Activated T-cell treated with anti-CD3 and anti-CD28 coated beads, Interleukin-2, amount 50 U/mL, for 48 hours (primary cell): ENCODE measurements at places on chromosomes 12 and 14.

GRCh38 chr14:37172024-37172869 is at the start of gene SLC25A21:
Gene SLC25A21 (minus strand): TSS chr14:37172606.
- DNase-seq: peak; percentile 17

DNA sequence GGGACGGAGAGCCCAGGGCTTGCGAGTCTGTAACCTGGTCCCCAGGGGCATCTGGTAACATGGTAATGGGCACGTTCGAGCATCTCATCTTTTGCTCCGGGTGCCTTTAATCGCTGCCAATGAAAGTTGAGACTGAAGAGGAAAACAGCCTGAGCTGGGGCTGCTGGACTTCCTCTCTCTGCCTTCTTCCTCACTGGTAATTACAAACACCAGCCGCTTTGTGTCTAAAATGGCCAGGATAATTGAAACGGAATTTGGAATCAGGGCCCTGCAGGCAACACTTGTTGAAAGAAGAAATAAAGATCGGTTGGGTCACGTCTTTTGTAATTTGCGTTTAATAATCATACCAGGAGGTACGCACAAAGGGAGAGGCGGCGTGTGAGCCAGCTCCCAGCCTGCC is 51.5 kb upstream of the GPATCH2L start:
- DNase-seq: no peak

- no peak for DNase-seq
These were observed 764.5 kb downstream of the TMTC2 start for GRCh38 chr12:83451189-83451588.

- peak; percentile 97 for DNase-seq
These were observed at the start of gene USP15 for GRCh38 chr12:62259993-62260732. Gene USP15 (plus strand): TSS chr12:62260404. CDS start chr12:62260415, 11 bp downstream.

DNA sequence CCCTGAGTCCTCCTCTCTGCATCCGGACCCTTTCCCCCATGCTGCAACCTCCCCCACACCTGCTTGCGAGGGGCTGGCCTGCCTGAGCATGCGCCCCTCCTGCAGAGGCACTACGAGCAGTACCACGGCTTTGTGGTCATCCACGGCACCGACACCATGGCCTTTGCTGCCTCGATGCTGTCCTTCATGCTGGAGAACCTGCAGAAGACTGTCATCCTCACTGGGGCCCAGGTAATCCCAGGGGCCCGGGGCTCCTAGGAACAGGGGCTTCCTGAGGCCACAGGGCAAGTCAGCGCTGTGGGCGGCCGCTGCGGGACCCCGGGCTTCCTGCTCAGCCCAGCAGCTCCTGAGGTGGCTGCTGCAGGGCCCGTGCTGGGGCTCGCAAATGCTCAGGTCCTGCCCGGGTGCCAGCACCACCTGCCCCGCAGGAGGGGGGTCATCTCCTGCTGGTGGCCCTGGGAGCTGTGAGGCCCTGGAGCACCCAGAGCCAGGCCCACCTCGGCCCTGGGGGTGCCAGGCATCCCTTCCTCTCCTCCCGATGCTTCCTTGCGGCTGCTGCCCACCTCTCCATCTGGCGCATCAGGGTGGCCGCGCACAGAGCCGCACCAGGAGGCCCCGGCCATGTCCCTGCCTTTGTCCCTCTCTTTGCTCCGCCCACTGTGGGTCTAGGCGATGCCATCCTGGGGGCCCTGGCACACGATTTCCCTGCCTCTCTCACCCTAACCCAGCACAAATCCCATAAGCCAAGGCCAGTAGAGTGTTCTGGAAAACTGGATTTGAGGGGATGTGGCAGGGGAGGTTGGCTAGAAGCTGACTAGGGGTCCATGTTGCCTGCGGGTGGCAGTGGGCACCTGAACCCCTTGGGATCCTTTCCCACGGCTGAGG is 10.2 kb downstream of the ASPG start:
- no peak for DNase-seq

GRCh38 chr12:49305762-49306510 is 11.0 kb downstream of the PRPH start:
- no peak for DNase-seq

- DNase-seq: no peak
These were observed 135.2 kb upstream of the PDE3A start for GRCh38 chr12:20232931-20233675.

DNA sequence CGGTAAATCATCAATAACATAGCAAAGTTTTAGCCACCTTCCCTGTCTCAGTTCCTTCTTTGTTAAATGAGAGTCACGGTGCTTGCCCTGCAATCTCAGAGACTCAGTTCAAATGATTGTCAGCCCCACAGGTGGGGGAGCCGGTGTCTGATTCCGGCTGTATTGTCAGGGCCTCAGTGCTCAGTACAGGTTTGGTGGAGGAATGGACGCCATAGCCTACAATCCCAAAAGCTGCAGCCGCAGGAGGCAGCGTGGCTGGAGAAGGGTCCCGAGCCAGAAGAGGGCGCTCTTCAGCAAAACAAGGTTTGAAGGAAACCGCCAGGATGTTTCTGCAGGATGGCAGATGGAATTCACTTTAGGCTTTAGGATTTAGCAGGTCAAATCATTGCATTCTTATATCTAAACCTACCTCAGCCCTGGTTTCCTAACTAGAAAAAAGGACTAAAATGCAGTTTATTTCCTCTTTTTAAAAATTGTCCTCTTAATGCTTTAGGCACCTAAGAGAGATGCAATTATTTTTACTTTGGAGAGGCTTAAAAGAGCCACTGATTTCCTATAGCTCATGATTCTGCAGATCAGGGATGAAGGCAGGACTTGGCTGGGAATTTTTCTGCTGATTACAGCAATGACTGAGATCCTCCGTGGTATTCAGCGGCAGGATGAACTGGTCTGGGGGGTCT is 29.2 kb downstream of the FOS start:
- peak; percentile 85 for DNase-seq

DNA sequence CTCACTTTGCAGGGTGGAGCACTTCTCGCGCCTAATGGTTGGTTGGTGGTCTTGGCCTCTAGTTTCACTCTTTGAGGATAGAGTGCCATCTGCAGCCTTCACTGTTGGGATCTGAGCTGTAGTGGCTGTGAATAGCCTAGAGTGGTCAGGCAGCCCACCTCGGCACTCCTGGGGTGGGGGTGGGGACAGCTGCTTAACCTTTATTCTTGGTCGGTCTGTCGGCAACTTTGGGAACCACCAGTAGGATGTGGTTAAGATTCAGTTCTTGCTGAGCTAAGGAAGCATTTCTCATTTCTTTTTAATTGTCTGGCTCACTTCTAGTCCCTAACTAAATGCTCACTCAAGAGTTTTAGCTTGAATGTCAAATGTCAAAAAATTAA is 21.1 kb downstream of the TMBIM6 start:
- peak; percentile 49 for DNase-seq

- DNase-seq: no peak
These were observed 256.9 kb downstream of the SYT1 start for GRCh38 chr12:79121486-79121885.

DNA sequence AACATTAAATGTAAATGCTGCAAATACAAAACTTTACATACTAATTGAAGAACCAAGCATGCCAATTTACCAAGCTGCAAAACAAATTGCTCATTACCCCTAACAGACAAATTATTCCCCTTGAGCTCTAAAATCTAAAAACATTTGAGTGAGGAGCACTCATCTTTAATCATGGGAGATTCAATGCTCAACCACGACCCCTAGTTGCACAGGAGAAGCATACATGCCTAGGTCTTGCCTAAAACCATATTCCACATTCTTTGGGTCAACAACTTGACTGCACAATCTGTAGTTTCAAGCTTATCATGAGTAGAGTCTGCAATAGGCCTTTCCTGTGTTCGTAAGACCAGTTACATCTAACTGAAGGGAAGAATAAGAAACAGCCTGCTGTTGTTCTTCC is 69.7 kb downstream of the MGAT4C start:
- DNase-seq: no peak

DNA sequence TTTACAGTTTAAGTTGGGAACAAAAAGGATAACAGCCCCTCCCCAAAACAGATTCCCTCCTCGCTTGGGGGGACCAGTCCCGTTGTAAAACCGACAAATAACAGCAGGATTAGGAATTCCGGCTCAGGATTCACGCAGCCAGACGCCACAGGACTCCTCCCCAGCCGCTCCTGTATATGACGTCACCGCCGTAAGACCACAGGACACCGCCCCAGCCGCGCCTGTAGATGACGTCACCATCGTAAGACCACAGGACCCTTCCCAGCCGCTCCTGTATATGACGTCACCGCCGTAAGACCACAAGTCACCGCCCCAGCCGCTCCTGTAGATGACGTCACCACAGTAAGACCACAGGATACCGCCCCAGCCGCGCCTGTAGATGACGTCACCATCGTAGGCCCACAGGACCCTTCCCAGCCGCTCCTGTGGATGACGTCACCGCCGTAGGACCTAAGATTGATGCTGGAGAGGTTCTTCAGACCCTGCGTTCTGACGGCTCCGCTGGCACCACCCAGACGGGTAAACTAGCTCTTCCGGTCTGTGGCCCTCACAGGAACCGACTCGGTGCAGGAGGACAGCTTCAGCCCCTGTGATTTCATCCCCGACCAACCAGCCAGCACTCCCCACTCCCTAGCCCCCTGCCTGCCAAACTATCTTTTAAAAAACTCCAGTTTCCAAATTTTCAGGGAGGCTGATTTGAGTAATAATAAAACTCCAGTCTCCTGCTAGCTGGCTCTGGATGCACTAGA is 43.9 kb upstream of the FBRSL1 start:
- DNase-seq: peak; percentile 77

DNA sequence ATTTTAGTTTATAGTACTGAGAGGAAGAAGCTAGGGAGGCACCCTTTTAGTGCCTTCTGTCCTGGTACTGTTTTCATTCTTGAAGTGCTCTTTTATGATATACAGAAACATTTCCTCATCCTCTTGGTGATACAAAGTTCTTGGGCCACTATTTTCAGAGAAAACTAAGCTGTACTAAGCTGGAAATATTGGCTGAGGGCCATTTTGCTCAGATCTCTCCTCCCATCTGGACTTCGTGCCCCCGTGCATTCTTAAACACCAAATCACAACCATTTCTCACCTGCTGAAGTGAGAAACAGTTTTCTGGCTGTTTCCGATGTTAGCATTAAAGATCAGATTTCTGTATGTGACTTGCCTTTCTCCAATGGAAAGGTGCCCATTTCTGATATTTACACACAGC is 158.9 kb downstream of the FBXL14 start:
- DNase-seq: no peak

GRCh38 chr12:12506496-12506890 is 56.2 kb downstream of the DUSP16 start:
- no peak for DNase-seq

DNA sequence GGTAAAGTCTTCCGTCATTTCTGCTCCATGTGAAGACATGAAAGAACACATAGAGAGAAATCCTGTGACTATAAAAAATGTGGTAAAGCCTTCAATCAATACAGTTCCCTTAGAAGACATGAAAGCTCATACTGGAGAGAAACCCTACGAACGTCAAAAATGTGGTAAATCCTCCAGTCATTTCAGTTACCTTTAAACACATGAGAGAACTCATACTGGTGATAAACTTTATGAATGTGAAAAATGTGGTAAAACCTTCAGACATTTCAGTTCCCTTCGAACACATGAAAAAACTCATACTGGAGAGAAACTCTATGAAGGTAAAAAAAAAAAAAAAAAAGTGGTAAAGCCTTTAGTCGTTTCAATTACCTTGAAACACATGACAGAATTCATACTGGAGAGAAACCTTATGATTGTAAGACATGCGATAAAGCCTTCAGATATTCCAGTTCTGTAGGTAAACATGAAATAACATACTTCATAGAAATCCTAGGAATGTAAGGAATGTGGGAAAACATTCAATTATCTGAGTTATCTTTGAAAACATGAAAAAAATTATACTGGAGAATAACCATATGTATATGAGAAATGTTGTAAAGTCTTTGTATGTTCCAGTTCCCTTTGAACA is 60.4 kb downstream of the MAP4K5 start:
- no peak for DNase-seq

- DNase-seq: no peak
These were observed 63.6 kb downstream of the STXBP6 start for GRCh38 chr14:24986206-24986893.

- DNase-seq: no peak
These were observed 59.3 kb downstream of the IFNG start for GRCh38 chr12:68100241-68100640.

DNA sequence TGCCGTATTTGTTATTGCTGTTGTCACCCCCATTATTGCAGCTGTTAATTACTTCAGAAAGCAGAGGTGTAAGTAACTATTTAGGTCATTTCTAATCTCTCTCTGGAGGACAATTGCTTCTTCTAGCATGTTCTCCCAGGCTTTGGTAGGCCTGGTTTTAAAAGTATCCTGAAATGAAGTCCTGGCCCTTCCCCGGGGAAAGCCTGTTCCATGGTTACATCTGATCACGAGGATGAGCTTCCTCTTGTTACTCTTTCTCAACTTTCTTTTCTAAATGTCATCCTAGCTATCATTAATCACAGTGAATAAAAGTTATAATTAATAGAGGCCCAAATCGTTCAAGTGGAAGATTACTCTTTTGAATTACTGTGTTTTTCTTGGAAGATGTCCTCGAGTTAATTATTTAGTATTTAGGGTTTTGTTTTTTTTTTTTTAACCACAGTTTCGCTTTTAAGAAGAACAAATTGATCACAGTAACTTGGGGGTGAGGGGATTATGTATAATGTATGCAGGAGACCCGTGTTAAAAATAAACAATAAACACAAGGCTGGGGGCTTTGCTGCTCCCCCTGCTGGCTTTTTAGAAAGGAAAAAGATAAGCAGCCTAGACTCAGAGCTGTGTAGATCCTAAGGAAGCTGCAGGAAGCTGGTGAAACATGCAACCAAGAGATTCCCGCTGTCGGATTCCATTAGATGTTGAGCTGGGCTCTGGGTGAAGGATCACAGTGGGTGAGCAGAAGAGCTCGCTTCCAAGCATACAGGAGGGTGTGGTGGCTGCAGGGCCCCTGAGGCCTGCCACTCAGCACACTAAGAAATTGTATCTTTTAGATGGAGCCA is 420.1 kb downstream of the FUT8 start:
- no peak for DNase-seq

GRCh38 chr14:72758420-72758819 is 135.5 kb downstream of the DPF3 start:
- DNase-seq: no peak

DNA sequence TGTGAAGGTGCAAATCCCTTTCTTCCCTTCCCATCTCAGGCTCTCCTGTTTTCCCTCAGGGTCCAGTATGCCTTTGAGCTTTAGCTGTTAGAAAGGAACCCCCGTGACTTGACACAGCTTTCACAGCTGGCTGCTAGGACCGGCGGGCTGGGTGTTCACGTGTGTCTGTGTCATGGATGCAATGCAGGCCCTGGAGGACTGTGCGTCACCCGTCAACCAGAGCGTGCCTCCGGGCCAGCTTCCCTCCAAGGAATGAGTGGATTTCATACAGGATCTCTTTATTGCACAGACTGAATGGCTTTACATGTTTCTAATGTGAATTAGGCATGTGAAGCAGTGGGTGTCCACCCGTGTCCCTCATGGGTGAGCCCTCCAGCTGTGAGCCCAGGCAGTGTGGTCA is 77.4 kb downstream of the AACS start:
- DNase-seq: no peak

GRCh38 chr14:78644824-78645559 is 474.8 kb downstream of the NRXN3 start:
- DNase-seq: no peak

DNA sequence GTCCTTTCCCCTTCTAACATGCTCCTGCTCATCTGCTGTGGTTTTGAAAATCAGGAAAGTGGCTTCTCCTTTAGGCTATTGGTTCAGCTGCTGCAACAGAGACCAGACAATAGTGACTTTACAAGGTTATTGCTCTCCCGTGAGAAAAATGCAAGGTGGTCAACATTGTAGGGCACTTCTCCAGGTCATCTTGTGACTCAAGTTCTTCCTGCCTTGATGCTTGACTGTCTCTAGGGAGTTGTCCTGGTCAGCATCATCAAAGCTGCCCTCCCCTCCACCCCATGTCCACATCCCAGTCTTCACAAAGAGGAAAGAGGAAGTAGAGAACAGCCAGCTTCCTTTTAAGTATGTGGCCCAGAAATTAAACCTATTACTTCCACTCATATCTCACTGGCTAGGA is 3.9 kb upstream of the TMEM63C start:
- DNase-seq: no peak
